Adrenal gland (tissue), 19 donors: ENCODE measurements at places on chromosomes 13 and 19. TPM values are rescaled to one million over a fixed set of nuclear protein-coding genes. Genes with fewer than 3 reads are reported as not detected.

The ACP5 gene
- 1.4 TPM for total RNA-seq

The AKT2 gene
- 98.0 TPM for total RNA-seq

The ZNF628 gene
- total RNA-seq = 8.7 TPM

The SOX1 gene
- total RNA-seq = not detected

The PRSS57 gene
- total RNA-seq = not detected

The PLK5 gene
- total RNA-seq = 0.15 TPM

The PSG7 gene
- not detected for total RNA-seq

The ZFR2 gene
- total RNA-seq = 1.7 TPM

The SIGLEC12 gene
- total RNA-seq = not detected

The SCN1B gene
- total RNA-seq = 15.9 TPM

- no peak for DNase-seq
These were observed 8.2 kb downstream of the IL4I1 start for GRCh38 chr19:49888510-49888824.

- no peak for DNase-seq
These were observed 12.8 kb downstream of the MOB3A start for GRCh38 chr19:2083174-2083854.

DNA sequence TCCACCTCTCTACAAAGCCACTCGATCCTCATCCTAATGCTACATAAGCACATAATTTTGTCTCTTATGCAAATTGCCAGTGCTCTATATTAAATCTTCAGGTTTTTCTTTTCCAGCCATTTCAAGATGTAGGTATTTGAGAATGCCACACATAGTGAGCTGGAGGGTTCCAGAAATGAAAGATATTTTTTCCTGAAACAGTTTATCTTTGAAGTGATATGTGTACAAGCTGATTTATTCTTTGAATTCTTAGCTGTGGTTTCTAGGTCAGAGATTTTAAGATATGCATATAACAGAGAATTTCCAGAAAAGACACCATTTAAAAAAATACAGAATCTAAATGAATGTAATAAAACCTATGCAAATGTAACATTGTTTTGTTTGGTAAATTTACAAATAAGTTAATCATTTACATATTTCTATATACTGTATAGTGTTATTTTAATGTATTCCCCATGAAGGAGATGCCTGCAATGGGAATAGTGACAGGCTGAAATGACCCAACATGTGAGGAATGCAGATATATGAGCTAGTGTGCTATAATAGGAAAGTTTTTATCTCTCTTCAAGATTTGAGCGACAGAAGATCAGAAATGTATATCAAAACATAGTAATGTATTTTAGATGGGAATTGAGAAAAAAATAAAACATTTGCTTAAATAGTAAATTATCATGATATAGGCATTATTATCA is 570.2 kb downstream of the SLITRK1 start:
- no peak for DNase-seq

DNA sequence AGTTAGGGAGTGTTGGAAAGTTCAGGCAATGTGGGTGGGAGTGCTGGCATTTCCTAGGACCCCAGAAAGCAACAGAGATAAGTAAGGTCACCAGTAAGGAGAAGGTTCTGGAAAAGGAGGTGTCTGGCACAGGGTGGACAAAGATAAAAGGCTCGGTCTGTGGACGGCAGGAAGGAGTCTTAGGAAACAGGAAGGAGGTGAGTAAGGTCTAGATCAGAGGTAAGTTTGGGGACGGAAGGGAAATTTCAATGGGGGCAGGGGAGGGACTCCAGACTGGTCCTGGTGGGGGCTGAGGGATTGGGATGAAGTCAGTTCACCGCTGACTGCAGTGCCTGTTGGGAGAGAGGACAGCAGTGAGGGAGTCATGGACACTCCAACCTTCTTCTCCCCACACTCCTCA is 7.8 kb upstream of the OPA3 start:
- DNase-seq = no peak

GRCh38 chr13:23695711-23696464 is 125.7 kb downstream of the TNFRSF19 start:
- no peak for DNase-seq

DNA sequence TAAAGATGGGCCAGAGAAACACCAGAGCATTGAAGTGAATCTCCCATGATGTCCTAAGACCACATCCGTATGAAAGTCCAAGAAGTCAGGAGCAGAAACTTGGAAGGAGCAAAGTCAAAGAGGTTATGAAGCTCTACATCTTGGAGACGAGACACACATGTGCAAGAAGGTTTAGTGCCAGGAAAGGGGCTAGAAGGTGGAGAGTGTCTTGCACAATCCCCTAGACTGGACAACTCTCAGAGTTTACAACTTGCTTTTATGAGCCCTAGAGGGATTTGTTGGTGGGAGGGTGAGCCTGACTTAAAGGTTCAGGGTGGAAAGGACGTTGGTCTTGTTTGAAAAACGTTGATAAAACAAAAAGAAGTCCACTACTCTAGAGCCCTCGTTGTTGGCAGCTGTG is 150.6 kb downstream of the GPC6 start:
- no peak for DNase-seq

- DNase-seq = peak; percentile 43
These were observed 149.5 kb downstream of the DCT start for GRCh38 chr13:94329754-94330551.

DNA sequence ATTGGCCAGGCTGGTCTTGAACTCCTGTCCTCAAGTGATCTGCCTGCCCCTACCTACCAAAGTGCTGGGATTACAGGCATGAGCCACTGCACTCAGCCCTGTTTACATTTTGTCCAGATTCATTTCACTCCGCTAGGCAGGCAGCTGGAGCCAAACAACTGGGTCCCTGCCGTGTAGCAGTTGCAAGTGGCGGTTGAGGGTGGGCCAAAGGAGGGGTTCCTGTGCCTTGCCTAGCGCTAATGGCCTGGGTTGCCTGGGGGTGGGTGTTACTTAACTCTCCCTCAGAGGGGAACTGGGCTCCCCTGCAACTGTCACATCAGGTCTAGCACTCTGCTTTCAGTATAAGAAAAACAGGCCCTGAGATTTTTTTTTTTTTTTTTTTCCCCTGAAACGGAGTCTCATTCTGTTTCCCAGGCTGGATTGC is 7.4 kb downstream of the ACP5 start:
- no peak for DNase-seq
